HFF-Myc (cell line): ENCODE measurements at places on chromosomes 5 and 9.

GRCh38 chr9:32384364-32385151 is at the start of gene ACO1:
TSS of gene ACO1 (plus strand) at chr9:32384643. CDS start at chr9:32405507, 20,864 bp downstream.
- DNase-seq = no peak

- DNase-seq = no peak
These were observed 3.4 kb upstream of the ESM1 start for GRCh38 chr5:54988817-54989216.

- no peak for DNase-seq
These were observed 149.7 kb upstream of the SPRY4 start for GRCh38 chr5:142474431-142475094.

GRCh38 chr9:22392523-22392922 is 54.1 kb upstream of the DMRTA1 start:
- DNase-seq = no peak

DNA sequence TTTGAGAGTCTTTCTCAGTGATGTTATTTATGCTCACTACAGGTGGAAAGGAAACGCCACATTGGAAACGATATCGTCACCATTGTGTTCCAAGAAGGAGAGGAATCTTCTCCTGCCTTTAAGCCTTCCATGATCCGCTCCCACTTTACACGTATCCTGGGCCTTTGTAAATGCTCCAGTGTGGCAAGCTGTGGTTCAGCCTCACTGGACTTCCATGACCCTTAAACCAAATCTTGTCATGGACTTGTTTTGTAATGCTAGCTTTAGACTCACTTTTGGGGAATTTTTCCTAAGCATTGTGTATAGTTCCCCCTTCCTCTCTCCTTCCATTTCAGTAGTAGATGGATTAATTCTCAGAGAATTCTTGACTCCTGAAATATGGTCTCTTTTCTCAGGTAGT is 60.9 kb upstream of the SLC2A8 start:
- DNase-seq = no peak

DNA sequence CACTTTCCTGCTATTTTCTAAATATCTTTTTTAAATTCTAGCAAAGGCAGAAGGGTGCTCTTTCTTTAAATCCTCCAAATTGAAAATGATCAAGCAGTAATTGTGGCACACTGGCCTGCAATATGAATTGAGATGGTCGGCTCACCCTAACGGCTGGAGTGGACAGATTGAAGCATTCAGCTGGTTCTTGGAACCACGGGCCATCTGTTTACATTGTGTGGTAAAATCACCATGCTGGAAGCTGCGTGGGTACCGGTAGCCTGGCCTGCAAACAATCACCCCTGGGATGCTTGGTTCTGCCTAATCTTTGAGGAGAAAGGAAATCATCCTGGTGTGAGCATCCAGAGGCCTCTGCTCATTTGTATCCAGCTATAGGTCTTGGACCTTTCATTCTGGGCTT is 289.3 kb downstream of the ZNF608 start:
- DNase-seq = no peak

- DNase-seq = no peak
These were observed 6.8 kb upstream of the IL7R start for GRCh38 chr5:35849860-35850259.

DNA sequence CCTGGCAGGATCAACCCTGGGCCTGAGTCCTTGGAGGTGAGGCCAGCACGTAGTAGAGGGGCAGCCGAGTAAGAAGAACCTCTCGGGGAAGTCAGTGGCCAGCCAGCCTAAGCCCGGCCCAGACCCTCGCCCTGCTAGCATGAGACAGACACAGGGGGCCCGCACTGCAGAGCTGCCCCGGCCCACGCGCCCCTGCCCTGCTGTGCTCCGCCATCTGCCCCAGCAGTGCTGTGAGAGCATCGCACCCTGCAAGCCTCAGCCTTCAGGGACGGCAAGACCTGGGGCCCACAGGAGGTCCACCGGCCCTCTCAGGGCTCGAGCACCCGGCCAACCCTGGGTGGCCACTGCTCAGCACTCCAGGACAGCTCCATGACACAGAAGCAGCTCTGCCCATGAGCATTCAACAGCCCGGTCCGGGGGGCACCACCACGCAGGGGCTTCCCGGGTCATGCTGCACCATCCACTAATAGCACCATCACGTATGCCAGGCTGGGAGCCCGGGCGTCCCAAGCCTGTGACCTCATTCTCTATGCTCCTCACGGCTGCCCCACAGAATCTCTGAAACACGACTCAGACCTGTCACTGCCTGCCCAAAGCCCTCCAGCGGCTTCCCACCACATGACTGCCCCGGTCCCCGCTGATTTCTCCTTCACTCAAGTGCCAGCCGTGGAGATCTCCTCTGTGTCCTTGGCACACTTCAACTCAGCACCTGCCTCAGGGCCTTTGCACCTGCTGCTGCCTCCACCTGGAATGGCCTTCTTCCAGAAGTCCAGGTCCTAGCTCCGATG is 38.1 kb downstream of the ADAMTS2 start:
- DNase-seq = no peak

DNA sequence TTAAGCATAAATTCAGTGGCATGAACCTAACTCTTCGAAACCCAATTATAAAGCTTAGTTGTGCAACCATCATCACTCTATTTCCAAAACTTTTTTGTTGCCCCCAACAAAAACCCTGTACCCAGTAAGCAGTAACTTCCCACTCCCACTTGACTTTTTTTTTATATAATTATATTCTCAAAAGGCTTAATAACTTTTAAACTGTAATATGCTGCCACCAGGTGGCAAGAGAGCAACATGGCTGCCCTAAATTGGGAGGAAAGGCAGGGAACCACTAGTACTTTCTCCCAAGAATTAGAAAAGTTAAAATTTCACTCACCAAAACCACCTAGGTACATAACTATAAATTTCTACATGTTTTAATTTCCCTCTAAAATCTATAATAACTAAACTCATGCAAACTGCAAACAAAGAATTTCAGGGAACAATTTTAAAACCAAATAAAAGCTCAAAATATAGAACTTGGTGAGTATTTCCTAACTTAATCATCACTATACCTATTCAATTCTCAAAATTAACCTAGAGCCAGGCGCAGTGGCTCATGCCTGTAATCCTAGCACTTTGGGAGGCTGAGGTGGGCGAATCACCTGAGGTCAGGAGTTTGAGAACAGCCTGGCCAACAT is 50.2 kb upstream of the RNF38 start:
- no peak for DNase-seq

DNA sequence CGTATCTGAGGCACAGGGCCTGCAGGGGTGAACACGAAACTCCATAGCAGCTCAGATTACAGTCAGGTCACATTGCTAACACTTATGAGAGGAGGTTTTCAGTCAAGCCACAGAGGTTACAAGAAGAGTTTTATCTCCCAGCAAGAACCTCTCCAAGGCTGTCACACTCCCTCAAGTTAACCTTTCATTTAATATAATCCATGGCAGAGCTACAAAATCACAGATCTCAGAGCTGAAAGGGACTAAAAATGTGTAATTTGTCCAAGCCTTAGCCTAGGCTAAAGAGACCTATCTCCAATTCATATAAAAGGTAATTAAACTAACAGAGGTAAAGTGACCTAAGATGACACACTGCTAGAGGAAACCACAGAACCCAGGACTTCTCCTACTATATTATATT is 57.2 kb downstream of the MLANA start:
- DNase-seq = no peak

DNA sequence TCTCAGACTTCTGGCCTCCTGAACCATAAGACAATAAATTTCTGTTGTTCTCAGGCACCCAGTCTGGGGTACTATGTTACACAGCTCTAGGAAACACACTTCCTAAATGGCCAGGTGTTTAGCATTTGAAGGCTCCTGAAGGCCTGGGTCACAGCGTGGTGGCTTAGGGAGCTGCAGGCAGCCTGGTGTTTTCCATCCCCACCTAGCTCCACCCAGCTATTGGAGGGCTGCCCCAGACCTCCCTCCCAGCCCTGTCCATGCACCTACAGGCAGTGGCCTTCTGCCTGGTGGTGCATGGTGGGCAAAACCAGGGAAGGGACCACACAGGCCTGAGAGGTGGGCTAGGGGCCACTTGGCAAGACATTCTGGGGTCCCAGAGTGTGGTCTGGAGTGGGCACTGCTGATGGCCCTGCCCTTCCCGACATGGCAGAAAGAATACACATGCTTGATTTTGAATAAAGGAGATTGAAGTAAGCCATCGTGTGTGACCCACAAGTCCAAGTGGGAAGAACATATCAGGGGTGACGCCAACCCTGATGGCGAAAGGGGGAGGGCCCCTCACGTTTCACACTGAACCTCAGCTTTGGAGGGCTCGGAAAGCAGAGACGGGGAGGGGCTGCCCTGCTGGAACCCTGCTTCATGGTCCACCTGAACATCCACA is 1.3 kb upstream of the SUSD3 start:
- DNase-seq = no peak

DNA sequence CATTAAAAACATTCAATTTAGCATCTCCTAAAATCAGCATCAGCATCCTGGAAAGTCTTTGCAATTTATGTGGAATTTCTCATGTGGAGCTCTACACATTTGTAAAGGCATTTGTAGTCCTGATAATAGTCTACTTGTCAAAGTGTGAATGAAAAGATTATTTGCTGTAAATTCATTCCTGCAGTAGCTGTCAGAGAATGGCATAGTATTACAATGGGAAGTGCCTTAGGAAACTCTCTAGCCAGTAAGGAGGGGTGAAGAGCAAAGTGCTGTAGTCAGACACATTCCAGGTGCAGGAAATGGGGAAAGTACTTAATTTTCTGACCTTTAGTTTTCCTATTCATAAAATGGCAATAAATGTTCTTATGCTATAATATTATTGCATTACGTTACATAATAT is 627.9 kb downstream of the KCTD16 start:
- no peak for DNase-seq

DNA sequence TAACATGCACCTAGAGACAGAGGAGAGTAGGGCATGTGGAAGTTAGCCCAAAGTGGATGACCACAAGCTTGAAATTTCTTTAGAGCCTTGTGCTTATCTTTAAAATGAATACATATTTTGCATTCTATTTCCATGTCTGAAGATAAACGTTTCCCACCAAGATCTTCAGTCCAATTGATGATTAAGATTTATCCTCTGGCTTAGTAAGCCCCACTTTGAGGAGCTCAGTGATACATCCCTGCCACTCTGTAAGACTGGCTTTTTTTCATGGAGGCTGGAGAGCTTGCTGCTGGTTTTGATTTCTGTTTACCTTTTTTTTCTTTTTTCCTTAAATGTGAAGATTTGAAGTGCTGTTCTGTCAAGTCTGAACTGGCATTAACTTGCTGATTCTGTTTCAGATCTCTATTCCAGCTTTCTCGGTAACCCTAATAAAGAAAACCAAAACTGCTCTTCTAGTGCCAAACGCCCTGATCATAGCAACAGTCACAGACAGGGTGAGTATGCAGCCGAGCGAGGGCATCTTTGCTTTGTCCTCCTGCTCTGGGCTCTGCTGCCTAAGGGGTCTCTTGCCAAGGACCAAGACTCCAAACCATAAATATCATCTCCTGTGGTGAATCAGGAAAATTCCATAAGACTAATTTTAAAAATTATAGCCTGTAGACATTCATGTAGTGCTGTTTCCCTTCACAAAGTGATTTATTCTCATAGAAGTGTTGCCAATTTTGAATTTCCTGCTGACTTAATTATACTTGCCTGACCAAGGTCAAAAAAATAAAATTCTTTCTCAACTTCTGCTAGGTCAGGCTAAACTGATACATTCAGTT is 54.3 kb downstream of the GRAMD2B start:
- no peak for DNase-seq

DNA sequence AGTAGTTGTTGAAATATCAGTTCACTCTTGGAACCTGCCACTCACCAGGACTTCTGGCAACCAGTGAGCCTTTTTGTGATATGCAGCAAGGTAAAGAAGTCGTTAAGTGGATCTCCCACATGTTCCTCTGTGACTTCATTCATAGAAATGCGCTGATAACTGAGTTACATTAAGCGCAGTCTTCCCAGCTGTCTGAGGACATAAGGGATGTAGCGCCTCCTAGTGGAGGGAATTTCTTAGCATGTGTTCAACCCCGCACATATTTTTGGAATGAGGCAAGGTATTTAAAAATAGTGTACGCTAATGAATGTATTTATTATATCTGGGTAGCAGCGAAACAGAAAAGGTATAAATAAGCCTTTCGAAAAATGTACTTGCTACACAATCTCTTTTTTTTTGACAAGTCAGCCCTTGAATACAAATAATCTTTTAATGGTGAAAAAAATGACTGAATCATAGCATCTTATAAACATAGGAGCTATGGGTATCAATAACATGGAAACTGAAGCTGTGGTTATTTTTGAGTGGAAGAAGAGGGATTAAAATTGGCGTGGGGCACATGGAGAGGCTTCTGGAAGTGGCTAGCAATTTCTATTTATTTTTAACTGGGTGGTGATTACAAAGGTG is 38.0 kb downstream of the PALM2AKAP2 start:
- peak; percentile 98 for DNase-seq

GRCh38 chr5:8457187-8458037 is 588.5 kb downstream of the MTRR start:
- DNase-seq = peak; percentile 67

- DNase-seq = no peak
These were observed 7.3 kb downstream of the PRR7 start for GRCh38 chr5:177453852-177454396.

DNA sequence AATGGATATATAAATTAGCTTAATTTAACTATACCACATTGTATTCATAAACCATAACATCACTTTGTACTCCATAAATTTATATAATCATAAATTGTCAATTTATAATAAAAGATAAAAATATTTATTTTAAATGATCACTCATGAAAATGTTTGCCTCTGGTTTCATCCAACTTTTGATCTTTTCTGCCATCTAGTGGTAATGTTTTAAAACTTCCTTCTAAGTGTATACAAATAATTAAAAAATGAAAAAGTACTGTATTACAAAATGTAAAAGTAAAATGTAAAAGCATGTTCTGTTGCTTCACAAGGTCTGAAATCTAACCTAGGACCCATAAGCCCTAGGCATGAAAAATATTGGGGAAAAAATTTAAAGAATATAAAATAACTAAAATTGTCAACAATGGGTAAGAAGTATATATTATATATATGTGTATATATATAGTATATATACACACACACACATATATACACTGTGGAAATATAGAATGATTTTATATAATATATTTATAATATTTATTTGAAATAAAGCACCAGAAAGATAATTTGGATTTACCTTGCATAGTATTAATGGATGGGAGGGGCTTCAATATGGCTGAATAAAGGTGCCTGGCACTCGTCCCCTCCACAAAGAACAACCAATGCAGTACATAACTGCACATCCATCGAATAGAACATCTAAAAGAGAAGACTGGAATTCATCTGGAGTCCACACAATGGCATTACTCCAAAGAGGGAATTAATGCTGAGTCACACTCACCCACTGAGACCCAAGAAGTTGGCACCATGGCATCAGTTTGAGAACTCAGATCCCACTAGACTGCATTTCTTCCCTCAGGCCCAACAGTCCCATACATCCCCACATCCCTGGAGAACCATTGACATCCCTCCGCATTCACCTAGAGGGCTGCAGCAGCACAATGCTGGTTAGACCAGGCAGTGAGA is 32.5 kb downstream of the ANXA1 start:
- no peak for DNase-seq

- no peak for DNase-seq
These were observed 7.7 kb upstream of the VAV2 start for GRCh38 chr9:133999851-134000265.

DNA sequence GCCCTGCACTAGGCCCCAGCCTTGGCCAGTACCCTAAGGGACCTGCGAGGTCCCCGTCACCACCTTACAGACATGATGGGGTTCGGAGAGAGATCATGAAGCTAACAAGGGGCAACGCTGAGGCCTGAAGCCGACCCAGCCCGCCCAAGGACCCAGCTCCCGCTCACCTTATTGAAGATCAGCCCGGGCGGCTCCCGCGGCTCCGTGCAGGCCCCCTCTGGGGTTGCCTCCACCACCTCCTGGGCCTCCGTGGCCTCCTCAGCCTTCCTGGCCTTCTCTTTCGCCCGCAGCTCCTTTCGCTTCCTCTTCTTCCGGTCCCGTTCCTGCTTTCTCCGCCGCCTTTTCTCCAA is 3.6 kb downstream of the SURF6 start:
- DNase-seq = no peak
